Stimulated activated CD8-positive, alpha-beta memory T cell treated with anti-CD3 and anti-CD28 coated beads, Interleukin-15, amount 100 ng/mL, for 1 hour (primary cell): ENCODE measurements at places on chromosomes 5 and 9.

DNA sequence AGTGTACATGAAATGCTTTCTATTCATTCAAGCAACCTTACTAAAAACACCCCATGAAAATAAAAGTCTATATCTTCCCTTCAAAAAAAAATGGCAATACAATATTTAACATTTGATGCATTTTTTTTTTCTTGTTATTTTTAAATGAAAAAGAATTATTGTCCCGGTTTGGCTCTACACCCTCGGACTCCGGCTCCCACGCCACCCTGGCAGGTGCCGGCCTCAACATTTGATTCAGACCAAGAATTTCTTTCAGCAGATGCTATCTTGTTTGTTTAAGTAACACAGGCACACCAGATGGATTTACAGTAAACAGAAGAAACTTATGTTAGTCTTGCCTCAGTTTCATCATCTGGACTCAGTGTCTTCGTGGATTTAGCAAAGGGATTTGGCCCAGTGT lies 146.8 kb downstream of the PRKACG start:
- no peak for DNase-seq

- DNase-seq, result no peak
These were observed 281.1 kb upstream of the MAP3K1 start for GRCh38 chr5:56534102-56534829.

DNA sequence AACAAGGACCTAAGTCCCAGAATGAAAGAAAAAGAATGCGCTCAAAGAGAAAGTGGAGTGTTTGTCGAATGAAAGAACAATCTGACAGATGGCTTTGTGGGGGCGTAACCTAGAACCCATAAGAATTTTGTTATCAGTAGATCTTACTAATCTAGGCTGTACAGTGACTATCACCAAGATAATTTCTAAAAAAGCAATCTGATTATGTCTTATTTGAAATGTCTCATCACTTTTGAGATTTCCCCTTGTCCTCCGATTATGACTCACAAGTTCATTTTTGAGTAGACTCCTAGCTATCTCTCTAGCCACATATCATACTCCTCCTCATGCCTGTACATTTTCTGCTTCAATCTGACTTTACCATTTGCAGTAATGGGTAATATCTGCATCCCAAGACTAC lies 135.6 kb upstream of the SMARCA2 start:
- DNase-seq, result no peak

DNA sequence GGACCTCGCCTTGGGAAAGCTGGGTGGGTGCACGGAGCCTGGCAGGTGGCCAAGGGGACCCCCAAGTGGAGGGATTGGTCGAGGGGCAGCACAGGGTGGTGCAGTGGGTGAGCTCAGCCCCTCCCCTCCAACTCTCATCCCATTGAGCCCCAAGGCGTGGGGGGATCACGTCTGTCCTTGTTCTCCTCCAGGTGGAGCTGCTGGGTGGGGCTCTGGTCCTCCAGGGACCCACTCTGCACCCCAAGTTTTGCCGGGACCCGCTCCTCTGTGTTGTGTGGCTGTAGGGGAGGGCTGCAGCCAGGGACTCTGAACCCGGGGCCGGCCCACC lies 3.6 kb upstream of the FUT7 start:
- no peak for DNase-seq

- no peak for DNase-seq
These were observed 12.0 kb upstream of the QSOX2 start for GRCh38 chr9:136257381-136258298.

DNA sequence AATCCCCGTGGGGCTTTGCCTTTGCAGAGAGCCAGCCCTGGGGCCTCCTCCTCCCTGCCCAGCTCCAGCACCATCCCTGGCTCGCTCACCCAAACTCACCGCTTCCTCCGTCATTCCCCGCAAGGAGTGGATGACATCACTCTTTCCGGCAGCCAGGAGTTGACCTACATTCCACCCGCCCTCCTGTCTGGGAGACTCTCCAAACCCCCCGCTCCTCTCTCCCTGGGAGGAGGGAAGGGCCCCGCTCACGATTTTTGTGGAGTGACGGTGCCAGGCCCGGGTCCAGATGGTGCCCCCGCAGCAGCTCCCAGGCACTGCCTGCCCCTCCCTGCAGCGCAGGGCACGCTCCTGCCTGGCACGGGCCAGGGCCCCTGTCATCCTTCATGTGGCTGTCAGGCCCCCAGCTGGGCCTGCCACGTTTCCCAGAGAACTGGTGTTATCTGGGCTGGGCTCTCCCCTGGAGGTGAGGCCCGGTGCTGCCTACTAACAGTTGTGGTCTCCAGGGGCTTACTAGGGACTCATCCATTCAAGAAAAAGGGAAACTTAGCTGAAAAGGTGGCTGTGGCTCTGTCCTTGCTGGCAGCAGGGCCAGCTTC lies 52.3 kb downstream of the NTNG2 start:
- DNase-seq, result no peak

DNA sequence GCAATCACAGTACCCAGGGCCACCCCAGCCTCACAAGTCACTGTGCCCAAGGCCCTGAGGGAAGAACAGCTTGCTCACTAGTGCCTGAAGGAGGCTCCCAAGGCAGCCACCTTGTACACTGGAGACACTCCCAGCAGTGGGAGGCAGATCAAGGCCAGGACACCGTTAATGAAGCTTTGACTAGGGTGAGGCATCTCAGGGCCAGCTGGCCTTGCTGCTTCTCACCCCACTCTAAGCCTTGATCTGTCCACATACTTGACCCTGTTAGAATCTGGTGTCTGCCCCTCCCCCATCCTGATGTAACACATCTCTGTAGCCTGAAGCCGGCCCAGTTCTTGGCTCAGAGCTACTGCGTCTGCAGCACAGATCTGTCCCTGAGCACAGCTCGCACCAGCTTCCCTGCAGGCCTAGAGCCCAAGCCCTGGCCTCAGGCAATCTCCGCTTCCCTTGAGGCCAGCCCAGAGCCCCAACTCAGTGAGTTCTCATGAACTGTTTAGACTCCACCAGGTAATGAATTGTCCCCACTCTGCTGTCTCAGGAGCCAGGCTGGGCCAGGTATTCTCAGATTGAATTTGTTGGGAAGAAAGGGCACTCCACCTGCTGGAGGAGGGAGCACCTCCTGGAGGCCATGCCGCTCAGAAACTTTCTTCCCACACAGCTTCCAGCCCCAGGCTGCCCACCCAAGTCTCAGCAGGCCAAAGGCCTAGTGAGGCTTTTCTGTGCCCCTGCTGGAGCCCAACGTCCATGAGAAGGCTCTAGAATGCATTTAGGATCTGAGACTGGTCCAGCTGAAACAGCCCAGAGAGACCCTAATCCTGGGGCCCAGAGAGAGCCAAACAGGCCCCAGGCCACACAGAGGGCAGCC lies 13.4 kb upstream of the JADE2 start:
- DNase-seq, result no peak

DNA sequence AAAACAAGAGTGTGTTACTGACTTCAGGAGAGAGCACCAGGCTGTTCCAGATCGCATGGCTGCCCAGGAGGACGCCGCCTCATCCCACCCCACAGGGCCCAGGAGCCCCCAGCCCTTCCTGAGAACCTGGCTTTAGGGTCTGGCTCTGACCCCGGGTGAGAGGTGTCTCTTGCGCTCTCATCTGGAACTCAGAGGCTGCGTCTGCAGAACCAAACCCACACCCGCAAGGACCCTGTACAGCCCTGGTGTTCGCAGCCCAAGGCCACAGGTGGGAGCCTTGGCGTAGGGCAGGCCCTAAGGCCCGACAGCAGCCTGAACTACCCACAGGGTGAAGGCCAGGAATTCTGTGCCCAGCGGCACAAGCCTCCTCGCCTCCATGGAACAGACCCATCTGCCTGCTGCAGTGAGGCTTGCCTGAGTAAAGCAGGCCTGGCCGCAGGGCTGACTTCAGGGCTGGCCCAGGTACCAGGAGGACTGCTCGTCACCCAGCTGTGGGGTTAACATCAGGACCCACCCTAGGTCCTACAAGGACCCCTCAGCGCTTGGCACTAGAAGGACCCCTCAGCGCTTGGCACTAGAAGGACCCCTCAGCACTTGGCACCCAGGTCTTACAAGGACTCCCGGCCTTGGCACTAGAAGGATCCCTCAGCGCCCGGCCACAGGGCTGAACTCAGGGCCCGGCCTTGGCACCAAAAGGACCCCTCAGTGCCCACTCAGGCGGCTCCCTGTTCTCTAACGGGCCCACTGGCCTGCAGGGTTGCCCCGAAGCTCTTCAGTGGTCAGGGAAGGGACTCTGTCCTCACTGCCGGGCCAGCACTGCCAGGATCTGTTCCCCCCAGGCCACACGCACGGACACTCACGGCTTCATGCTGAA lies 48.2 kb downstream of the NKD2 start:
- no peak for DNase-seq

DNA sequence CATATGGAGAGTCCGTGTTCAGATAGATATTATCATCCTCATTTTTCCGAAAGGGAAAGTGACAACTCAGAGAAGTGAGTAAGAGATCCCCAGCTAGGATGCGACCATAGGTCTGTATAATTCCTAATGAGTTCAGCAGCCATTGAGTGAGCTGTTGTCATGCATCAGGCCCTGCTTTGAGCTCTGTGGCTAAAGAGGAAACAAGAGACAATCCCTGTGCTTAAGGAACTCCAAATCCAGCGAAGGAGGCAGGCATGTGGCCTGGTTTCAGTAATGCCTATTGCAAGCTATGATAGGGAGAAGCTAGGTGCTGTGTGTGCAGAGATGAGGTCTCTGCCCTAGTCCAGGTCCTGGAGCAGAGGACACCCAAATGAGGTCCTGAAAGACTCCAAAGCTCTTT lies 192.8 kb downstream of the ACTL7B start:
- no peak for DNase-seq

DNA sequence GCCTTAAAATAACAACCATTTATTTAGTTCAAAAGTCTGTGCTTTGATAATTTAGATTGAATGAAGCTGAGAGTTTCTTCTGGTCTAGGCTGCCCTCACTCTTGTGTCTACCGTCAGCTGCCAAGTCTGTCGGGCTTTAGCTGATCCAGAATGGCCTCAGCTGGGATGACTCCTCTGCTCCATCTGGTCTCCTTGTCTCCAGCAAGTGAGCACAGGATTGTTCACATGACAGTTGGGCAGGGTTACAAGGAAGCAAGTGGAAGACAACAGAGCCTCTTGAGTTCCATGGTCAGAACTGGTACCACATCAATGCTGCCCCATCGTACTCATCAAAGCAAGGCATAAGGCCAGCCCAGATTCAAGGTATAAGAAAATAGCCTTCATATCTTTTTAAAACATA lies 9.0 kb downstream of the HTR1A start:
- DNase-seq, result no peak

DNA sequence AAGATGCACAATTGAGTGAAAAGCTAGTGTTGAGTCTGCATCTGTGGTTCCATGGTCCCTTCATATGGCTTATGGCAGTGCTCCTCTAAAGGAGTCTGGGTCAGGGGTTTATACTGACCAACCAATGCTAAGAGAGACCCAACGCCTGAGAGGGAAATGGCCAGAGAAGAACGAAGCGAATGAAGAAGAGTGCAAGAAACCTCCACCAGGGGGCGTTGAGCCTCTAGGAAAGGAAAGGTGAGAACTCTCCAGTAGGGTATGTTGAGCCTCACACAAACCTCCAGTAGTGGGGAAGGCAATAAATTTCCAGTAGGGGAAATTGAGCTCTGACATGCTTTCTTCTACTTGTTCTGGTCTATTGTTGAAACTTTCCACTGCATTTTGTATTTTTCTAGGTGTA lies 470.6 kb downstream of the PRDM9 start:
- no peak for DNase-seq

DNA sequence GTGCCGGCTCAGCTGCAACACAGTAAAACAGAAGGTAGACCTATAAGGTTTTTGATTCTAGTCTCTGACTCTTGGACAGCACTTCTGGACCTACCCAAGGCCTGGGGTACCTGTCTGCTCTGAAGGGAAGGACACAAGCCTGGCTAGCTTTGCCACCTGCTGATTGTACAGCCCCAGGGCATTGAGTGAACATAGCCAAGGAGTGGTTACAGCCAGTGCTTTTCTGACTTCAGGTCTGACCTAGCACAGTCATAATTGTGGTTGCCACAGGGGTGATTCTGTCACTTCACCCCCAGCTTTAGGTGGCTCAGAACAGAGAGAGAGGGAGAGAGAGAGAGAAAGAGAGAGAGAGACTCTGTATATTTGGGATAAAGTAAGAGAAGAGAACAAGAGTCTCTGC lies 118.4 kb downstream of the PLCXD3 start:
- DNase-seq, result no peak

DNA sequence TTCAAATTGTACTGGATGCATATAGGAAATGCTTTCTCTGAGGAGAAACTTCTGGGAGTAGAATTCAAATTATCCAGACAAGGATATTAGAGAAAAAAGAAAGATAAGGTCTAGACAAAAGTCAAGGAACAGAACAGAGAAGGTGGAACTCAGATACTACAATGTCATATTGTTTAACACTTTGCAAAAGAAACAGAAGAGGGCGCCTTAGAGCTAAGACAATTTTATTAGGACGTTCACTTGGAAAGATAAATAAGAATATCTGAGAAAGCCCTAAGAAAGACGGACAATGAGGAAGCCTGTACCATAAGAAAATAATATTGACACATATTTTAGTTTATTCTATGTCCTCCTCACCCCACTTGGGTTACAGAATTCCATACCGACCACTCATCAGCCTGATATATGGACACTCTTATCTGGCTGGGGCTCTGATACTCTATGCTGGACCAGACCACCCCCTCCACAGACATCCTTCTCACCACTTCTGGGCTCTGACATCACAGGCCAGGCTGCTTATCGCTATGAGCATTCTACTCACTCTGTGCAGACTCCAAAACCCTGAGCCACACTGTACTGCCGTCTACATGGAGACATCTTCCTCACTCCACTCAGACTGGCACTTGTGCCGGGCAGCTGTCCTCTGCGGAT lies 9.1 kb upstream of the AK3 start:
- DNase-seq, result no peak

GRCh38 chr9:20242510-20243189 lies 379.6 kb downstream of the MLLT3 start:
- no peak for DNase-seq
